ENCODE measurements at places on chromosomes 6 and 20.

- no peaks in the 10 kb centered on the region for H3K36me3 ChIP-seq
- DNase-seq: no peak
- no peak overlapping the region for H3K27ac ChIP-seq
- no peak overlapping the region for H3K4me3 ChIP-seq
Measured at GRCh38 chr6:11814106-11814505, 35.5 kb upstream of the ADTRP start.

- no peaks in the 10 kb centered on the region for H3K36me3 ChIP-seq
- H3K4me3 ChIP-seq: no peak overlapping the region
- peaks cover 4% of the 10 kb centered on the region for H3K27me3 ChIP-seq
- no peak overlapping the region for H3K27ac ChIP-seq
- no peaks in the 10 kb centered on the region for H3K4me1 ChIP-seq
Measured at GRCh38 chr6:24919056-24919892, 16.5 kb downstream of the RIPOR2 start.

DNA sequence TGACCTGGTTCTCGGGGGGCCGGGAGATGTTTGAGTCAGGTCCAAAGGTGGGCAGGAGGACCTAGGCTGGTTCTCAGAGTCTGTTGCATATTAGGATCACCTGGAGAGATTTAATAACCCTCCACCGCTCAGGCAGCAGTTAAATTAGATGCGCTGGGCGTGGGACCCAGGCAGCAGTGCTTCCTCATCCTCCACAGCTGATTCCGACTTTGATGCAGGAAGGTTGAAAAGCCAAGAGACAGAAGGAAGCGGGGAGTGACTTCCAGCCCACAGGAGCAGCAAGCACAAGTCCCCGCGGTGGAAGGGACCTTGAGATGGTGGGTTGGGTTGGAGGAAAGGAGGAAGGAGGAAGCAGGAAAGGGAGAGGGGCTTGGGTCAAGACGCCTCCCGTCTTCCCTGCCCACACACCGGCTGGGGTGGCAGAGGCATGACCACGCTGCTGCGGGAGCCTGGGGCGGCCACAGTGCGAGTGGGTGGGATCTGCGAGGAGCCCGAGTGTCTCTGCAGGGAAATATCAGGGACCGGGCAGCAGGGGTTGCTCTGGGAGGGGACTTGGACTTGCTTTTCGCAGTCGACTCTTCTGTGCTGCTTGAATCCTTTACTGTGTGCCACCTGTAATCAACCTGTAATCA lies 146.0 kb downstream of the PHACTR3 start:
- no peak overlapping the region for H3K27ac ChIP-seq
- no peak for DNase-seq
- H3K36me3 ChIP-seq: no peaks in the 10 kb centered on the region
- peaks cover 31% of the 10 kb centered on the region for H3K4me1 ChIP-seq
- H3K27me3 ChIP-seq: peaks cover 60% of the 10 kb centered on the region

- peaks cover 28% of the 10 kb centered on the region for H3K4me1 ChIP-seq
- no peak for DNase-seq
Measured at GRCh38 chr6:33857932-33858475, 54.2 kb upstream of the MLN start.

GRCh38 chr20:6765469-6766058 lies 1.9 kb upstream of the BMP2 start:
- no peak overlapping the region for H3K27ac ChIP-seq
- no peaks in the 10 kb centered on the region for H3K27me3 ChIP-seq
- no peak overlapping the region for H3K4me3 ChIP-seq
- DNase-seq: no peak
- peaks cover 22% of the 10 kb centered on the region for H3K4me1 ChIP-seq

DNA sequence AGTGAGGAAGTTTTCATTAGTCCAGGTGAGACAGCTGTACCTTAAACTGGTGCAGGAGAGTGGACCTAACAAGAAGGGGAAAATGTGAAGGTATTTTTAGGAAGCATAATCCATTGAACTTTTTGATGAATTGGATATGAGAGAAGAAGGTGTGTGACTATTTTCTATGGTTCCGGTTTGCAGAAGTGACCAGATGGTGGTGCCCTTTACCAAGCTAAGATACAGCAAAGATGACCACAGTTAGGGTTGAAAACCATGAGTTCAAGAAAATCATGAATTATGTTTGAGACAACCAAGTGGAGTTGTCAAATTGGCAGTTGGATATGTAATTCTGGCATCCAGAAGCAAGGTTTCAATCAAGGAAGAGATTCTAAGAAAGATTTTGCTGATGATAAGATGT lies 61.9 kb upstream of the NRSN1 start:
- no peak overlapping the region for H3K4me3 ChIP-seq
- no peak for DNase-seq
- no peaks in the 10 kb centered on the region for H3K4me1 ChIP-seq

DNA sequence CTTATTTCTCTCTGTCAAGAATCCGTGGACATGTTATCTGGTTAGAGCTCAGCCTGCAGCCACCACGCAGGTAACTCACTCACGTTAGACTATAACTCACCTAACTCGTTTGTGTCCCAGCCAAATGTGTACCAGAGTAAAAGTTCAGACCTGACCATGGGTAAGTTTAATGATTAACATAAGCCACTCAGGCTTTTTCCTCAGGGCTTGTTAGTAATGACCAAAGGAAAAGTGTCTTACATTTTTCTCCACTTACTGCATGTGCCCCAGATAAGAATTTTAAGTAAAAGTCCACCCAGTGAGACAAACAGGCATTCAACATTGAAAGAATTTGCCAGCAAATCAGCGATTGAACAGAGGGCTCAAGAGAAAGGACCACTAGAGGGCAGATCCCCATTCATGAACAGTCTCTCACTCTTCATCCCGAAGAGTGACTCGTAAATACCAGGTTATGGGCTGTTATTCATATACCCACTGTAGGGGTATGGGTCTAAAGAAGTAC lies at the start of gene PKHD1:
PKHD1 (minus strand) TSS at position 116 of the 502 bp plus-strand sequence. CDS start 2,680 bp downstream, outside the sequence.
- no peak for DNase-seq
- H3K4me3 ChIP-seq: no peak within 1 kb of the TSS
- no peaks in the 10 kb centered on the region for H3K4me1 ChIP-seq
- no peaks in the 10 kb centered on the region for H3K36me3 ChIP-seq

DNA sequence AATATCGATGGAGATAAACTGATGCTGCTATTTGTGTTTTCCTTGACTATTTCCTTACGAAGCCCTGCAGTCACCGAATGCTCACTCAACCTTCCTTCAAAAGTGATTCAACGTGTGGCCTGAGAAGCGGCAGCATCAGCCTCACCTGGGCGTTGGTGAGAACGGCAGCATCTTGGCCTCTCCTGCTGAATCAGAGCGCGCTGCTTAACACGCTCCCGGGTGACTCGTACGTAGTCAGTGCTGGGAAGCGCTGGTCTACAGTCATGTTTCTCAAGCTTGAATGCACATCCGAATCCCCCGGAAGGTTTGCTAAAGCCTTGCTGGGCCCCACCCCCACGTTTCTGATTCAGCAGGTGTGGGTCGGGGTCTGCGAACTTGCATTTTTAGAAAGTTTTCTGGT lies 214.1 kb upstream of the RREB1 start:
- peaks cover 25% of the 10 kb centered on the region for H3K4me1 ChIP-seq
- DNase-seq: no peak
- no peaks in the 10 kb centered on the region for H3K27me3 ChIP-seq
